Activated gamma-delta T cell treated with anti-CD3 and anti-CD28 coated beads, Interleukin-2, amount 50 U/mL, for 16 hours (primary cell): ENCODE measurements at places on chromosomes 2 and 18.

- DNase-seq: no peak
These were observed 142.6 kb downstream of the HDAC4 start for GRCh38 chr2:239258248-239258647.

DNA sequence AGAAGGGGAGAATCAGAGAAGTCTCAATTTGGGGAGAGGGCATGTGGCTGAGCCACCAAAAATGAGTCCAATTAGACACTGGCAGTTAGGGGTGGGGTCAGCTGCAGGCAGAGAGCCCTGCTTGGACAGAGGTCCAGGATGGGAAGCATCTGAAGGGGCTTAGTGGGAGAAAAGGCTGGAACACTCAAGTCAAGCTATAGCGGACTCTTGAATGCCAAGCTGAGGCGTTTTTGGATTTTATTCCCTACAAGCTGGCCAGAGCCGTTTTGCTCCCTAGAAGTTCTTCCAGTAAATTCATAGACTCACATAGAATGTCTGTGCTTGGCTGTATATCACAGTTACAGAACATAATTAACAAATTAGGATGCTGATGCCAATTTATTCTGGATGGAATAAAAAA is 172.8 kb downstream of the ACOXL start:
- DNase-seq: no peak

- DNase-seq: no peak
These were observed 1606.8 kb upstream of the PIK3C3 start for GRCh38 chr18:40348196-40348595.

GRCh38 chr2:208017721-208018120 is 7.6 kb downstream of the PLEKHM3 start:
- DNase-seq: no peak

- DNase-seq: no peak
These were observed 67.2 kb downstream of the XDH start for GRCh38 chr2:31347319-31347718.

DNA sequence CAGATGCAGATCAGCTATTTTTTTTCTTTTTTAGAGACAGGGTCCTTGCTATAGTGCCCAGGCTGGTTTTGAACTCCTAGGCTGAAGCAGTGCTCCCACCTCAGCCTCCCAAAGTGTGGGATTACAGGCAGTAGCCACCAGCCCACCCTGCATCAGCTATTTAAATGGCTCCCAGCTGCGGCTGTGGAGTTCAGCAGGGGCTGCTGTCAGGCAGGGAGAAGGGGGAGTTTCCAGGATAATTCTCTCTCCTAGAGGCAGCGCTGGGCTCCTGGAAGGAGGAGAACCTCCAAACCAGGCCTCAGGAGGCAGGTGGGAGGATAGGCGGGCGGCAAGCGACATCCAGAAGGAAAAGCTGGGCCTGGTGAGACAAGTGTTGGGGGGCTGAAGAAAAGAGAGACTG is 65.7 kb downstream of the ACTR2 start:
- DNase-seq: no peak

- DNase-seq: no peak
These were observed 54.5 kb downstream of the TSHZ1 start for GRCh38 chr18:75264926-75265597.

GRCh38 chr2:34492561-34493455 is 893.7 kb upstream of the FAM98A start:
- DNase-seq: no peak

GRCh38 chr2:158936978-158937377 is 31.5 kb upstream of the TANC1 start:
- DNase-seq: no peak

GRCh38 chr2:56008661-56009431 is 85.3 kb upstream of the EFEMP1 start:
- no peak for DNase-seq

- DNase-seq: no peak
These were observed 149.2 kb upstream of the REG3G start for GRCh38 chr2:78876316-78876688.

DNA sequence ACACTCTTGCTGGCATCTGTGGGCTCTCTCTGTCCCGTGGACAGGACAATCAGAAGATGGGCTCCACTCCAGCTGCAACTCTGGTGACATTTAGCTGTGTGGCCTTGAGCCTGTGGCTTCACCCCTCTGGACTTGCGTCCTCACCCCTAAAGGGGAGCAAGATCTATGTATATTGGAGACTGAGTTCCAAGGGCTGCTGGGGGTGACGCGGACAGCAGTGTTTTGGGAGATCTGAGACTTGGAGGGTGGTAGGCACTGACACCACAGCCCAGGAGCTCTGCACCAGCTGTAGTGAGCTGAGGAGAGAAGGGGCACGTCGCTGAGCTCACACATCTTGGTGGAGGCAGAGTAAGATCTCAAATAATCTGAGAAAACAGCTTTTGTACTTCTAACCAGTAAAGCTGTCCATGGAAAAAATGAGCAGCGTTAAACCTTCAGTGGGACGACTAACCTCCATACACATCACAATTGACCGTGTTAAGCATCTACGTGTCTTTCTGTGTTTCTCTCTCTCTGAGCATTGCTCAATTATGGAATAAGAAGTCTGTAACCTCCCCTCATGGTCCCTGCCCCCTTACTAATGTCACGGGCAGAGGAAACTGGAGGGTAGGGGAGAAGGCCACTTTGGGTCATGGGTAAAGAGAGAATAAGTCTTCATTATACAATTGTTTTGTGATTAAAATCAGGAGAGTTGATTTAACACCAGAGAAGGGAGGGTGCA is 85.8 kb downstream of the SH3RF3 start:
- DNase-seq: no peak

- no peak for DNase-seq
These were observed 252.8 kb upstream of the APCDD1 start for GRCh38 chr18:10201659-10202058.

DNA sequence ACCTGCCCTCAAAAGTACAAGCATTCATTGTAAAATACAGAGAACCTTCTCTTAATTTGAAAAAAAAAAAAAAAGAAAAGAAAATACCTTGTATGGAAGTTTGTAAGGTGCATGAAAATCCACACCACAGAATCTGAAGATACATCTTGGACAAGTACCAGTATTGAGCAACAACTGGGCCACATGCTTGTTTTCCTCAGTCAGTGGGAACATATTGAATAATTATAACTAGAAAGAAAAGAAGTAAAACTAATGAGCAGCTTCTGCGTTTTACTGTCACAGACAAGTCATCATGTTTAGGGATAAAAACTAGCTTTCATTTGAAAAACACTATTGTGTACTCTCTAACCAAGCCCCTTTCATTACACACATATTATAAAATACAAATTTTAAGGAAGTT is 5.8 kb upstream of the PEX13 start:
- DNase-seq: no peak

DNA sequence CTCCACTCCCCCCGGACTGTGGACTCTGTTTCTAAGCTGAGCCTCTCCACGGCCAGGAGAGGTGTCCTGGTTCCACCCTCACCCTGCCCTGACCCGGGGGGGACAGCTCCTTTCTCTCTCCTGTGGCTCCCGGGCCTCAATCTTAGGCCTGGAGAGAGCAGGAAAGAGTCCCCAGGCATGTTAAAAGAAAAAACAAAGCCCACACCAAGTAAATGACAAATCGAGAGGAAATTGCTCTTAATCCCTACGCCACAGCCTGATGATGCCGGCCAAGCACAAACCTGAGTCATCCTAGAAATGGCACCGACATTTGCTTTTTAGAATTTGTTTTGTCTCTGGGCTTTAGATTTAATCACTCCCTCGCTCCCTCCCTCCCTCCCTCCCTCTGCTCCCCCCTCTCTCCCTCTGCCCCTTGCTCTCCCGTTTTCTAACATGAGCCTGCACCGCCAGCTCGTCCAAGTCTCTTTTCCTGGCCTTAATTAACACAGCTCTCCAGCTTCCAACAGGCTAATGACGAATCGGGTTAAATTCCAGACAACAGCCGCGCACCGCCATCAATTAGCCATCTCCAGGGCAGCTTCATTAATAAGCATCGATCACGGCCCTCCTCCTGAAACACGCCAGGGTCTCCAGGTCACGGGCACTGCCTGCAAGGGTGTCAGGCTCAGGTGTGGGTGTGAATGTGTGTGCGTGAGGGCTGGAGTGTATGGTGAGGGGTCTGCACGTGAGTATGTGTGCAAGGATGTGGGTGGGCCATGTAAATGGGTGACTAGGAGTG is 230.8 kb downstream of the CELF4 start:
- no peak for DNase-seq

GRCh38 chr18:28439870-28440269 is 262.9 kb upstream of the CDH2 start:
- DNase-seq: no peak

GRCh38 chr18:45102863-45103262 is 422.2 kb downstream of the SETBP1 start:
- DNase-seq: no peak

DNA sequence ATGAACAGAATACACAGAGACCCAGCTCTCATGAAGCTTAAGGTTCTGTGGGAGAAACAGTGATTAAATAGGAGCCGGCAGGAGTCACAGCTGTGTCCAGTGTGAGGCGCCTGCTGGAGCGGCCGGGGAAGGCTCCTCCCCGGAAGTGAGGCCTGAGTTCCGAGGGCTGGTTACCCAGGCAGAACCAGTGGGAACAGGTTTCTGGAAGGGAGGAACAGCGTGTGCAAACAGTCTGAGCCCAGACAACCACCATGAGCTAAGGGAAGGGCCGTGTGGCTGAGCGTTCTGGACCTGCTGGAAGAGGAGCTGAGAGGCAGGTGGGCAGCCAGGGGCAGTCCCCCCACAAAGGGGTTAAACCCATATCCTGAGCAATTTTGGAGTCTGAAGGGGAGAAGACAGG is 26.0 kb upstream of the NPAS2 start:
- no peak for DNase-seq

DNA sequence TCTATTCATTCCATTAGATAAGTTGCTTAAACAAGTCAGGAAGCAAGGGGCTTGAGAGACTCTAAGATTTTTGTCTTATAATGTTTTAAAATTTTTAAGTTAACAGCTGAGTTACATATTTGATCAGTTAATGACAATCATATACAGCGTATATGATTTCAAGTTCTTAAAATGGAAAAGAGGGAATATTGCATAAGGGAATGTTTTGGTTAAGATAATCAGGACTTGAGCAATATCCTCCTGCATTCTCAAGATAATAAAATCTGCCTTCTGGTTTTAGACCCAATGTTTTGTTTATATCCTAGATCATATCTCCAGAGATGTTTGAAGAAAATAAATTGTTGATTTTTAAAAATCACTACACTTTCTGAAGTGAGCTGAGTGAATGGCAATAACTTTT is 13.4 kb upstream of the DYNC1I2 start:
- DNase-seq: no peak

GRCh38 chr18:23244401-23244800 is 109.1 kb downstream of the CABLES1 start:
- DNase-seq: no peak

DNA sequence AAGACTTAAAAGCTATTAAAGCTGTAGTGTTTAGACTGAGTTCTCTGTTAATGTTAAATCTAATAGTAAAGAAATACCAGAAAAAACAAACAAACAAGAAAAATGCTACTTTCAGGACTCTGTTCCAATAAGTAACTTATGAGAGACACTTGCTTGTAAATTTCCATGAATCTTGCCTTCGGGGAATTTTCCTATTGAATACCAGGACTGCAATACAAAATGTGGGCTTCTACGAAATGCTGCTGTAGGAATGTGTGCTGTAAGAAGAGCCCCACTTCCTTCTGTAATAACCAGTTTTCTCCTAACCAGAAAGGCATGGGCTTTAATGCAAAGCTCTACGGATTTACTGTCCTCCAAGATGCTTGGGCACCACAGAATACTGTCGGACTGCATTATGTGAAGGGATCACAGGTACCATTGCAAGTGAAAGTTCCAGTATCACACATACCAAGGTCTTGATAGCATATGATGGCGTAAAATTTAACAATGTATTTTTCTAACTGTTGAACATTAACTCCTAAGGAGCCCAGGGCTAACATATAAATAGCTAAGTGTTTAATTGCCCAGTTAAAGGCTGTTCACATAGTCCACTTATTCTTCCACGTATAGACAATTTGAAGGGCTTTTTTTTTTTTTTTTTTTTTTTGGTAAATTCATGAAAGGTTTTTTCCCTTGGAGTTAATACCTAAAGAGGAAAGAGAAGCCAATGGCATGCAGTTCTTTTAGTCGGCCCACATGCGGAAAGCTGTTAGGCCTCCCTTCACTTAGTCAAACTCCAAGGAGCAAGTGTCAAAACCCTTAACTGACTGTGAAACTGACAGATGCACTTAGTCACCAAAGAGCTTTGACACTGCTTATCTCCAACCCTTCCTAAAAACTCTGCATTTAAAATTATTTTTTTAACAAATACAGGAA is 564.0 kb upstream of the POU3F3 start:
- DNase-seq: no peak

DNA sequence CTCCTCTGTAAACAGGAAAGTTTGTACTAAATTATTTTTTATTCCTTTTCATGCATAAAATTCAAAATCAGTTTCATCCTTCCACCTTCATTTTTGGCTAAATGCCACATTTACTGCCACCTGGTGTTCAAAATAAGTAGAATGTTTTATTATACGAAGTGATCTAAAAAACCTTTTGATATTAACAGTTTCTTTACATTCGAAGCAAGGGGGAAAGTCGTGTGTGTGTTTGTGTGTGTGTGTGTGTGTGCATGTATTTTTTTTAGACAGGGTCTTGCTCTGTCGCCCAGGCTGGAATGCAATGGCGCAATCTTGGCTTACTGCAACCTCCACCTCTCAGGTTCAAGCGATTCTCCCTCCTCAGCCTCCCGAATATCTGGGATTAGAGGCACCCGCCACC is 9.0 kb upstream of the SCN9A start:
- DNase-seq: no peak

GRCh38 chr18:74281011-74281979 is 10.5 kb downstream of the CYB5A start:
- no peak for DNase-seq

DNA sequence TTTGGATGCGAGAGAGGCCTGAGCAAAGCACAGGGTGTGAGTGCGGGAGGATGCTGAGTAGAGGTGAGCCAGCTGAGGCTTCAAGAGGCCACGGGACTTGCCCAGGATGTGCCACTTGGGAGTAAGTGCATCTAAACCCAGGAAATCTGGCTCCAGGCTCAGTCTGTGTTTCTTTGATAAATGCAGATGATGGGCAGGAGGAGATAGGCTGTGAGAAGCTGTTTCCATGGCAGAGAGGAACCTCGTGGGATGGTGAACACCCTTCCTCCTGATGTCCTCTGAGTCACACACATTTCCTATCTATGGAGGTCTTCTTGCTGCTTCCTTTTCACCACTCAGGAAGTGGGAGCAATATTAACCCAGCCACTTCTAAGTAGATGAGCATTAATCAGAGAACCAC is 38.4 kb upstream of the CELF4 start:
- no peak for DNase-seq

- no peak for DNase-seq
These were observed 364.7 kb downstream of the GPD2 start for GRCh38 chr2:156800781-156801361.

DNA sequence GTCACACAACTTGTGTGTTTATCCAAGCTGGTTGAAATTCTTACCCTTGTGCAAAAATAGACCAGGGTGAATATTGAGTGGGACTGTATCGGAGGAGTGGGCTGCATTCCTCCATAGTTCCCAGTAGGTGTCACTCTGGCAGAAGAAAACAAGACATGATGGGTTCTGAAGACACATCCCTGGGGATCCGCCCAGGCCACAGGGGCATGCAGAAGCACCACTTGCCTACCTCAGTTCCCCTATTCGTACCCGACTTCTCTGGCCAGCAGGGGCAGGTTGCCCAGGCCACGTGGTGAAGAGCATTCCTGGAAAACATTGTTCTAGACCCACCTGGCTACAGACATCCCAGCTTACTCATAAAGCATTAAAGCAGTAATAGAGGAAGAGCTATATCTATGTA is 168.2 kb downstream of the FAM210A start:
- DNase-seq: no peak
